ENCODE measurements at places on chromosomes 5 and 9. TPM values are rescaled to one million over a fixed set of nuclear protein-coding genes. Genes with fewer than 3 reads are reported as not detected.

Gene ZNF367
- total RNA-seq = 10.1 TPM

Gene ADAMTS6
- 6.3 TPM for total RNA-seq

Gene ITGA1
- total RNA-seq = 127 TPM

Gene IL4
- not detected for total RNA-seq

Gene RNF208
- total RNA-seq = 7.5 TPM

Gene FAM221B
- not detected for total RNA-seq

Gene TMEM252
- not detected for total RNA-seq

Gene CYSRT1
- total RNA-seq = 0.44 TPM

Gene PITX1
- 0.38 TPM for total RNA-seq

Gene NR2F1-AS1
- 10.5 TPM for total RNA-seq

Gene CETN3
- 24.8 TPM for total RNA-seq

Gene MTAP
- 35.6 TPM for total RNA-seq

Gene PDZD2
- 49.8 TPM for total RNA-seq

Gene ADGRD2
- not detected for total RNA-seq

Gene STC2
- total RNA-seq = 5.5 TPM

Gene CCT5
- total RNA-seq = 127 TPM

Gene ADAMTS19
- 0.26 TPM for total RNA-seq

Gene PLPP7
- total RNA-seq = 1.6 TPM

Gene PCDHB3
- 2.0 TPM for total RNA-seq

Gene PCA3
- total RNA-seq = 0.16 TPM

Gene RNF183
- total RNA-seq = not detected

Gene MIGA2
- total RNA-seq = 28.6 TPM

Gene RANBP3L
- total RNA-seq = 4.2 TPM

Gene PCDHGB6
- 4.3 TPM for total RNA-seq

Gene CNTFR
- 0.90 TPM for total RNA-seq

Gene CSF2
- total RNA-seq = 5.1 TPM

Gene IL5
- not detected for total RNA-seq

Gene IRF1
- total RNA-seq = 41.4 TPM

Gene CDX1
- 0.52 TPM for total RNA-seq

Gene ARSI
- 7.5 TPM for total RNA-seq

Gene EGFLAM
- 0.82 TPM for total RNA-seq

Gene PCDHA9
- total RNA-seq = not detected

Gene MOB3B
- total RNA-seq = 13.6 TPM

Gene AHRR
- 5.5 TPM for total RNA-seq

Gene FYB1
- total RNA-seq = 24.4 TPM

Gene TRPM3
- 0.17 TPM for total RNA-seq

All from left lung (tissue), 14 donors.